ENCODE measurements at places on chromosomes 12 and 14. TPM values are rescaled to one million over a fixed set of nuclear protein-coding genes. Genes with fewer than 3 reads are reported as not detected.

- DNase-seq = peak; percentile 70
Measured at GRCh38 chr12:19130224-19131024, 891 bp downstream of the PLEKHA5 start.

DNA sequence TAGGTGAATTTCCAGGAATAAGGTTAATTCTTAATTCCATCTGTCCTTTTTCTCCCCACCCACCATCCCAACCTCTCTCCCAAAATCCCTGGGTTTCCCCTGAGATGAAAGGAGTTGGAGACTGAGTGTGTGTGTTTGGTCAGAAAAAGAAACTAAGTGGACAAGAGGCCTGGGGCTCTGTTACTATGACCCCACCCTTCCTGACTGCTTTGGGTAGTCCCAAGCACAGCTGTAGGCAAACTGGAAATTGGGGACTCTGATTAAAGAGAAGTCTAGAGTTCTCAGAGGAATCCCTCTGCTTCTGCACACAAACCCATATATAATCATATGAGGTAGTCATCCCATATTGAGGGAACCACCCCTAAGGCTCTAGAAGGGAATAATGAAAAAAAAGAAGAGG, 7.0 kb upstream of the HOXC12 start:
- DNase-seq = no peak

Gene STON2
- total RNA-seq = 12.8 TPM

GRCh38 chr12:33205981-33206380, 233.6 kb downstream of the SYT10 start:
- DNase-seq = no peak

Data from Right ventricle myocardium inferior (tissue), 1 donor.